Omental fat pad (tissue), 4 donors: ENCODE measurements at places on chromosomes 5 and 9.
A peak's percentile ranks its signal among the peaks of the same experiment; 100 is the strongest.

- no peak for DNase-seq
Measured at GRCh38 chr5:99398976-99399375, 470.2 kb upstream of the CHD1 start.

GRCh38 chr9:133201424-133202144 is 7.5 kb downstream of the OBP2B start:
- DNase-seq, result no peak

DNA sequence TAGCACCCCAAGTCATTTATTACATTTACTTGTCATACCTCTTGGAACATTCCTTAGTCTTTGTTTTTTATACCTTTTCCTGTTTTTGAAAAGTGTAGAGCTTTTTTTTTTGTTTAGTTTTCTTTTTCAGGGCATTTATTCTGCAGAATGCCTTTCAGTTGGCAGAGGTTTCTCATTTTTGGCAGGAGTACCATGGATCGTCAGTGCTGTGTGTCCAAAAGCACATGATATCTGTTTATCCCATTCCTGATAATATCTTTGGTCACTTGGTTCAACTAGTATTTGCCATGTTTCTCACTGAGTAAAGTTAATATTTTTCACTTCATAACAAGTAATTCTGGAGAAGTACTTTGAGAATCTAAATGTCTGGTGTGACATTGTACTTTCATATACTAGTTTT is 10.7 kb downstream of the OGN start:
- no peak for DNase-seq

- DNase-seq, result no peak
Measured at GRCh38 chr9:136907011-136907914, 20.9 kb downstream of the TRAF2 start.

- no peak for DNase-seq
Measured at GRCh38 chr9:137758067-137758466, 119.5 kb upstream of the CACNA1B start.

GRCh38 chr5:77333451-77334123 is 123.1 kb downstream of the PDE8B start:
- no peak for DNase-seq

DNA sequence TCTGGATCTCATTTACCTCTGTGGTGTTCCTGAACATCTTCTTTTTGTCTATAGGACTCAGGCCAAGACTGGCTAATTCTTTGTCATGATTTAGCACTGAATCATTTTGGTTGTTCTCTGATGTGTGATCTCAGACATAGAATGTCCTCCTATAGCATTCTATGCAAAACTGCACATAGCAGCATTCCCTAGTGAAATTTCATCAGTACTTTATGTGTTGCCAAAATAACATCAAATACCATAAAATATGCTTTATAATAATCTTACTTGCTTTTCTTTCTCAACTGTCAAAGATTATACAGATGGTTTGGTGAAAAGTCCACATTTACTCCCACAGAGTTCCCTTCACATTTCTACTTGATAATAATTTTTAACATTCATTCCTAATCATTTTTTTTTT is 115.7 kb upstream of the MPDZ start:
- no peak for DNase-seq

DNA sequence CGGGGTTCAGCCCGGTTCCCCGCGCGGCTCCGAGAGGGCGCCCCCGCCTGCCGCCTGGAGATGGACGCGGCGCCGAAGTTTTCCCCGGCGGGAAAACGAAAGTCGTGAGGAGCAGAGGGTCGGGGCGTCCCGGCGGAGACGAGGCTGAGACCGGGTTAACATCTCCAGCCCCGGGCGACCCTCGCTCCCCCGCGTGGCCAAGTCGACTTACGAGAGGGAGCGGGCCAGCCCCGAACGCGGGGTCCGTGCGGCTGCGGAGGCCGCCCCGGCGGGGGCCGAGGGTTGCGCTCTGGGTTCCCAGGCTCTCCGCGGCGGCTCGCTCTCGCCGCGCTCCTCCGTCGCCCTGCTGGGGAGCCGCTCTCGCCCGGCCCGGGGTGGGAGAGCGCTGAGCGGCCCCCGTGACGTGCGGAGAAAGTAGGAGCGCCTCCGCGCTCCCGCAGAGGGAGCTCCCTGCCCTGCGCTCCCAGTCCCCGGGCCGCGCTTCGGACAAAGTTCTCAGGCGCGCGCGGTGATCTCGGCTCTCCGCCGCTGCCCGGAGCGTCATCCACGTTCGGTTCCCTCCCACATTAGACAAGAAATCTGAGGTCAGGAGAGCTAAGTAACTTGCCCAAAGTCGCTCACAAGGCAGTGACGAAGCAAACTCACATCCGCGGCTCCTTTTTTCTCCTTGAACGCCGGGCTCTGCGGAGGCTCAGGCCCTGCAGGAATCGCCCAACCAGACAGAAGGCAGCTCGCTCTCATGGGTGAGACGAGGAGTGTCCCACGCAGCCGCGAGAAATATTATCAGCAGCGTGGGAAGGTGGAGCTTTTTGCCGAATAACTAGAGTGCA is 1.2 kb upstream of the GCNT4 start:
- no peak for DNase-seq

DNA sequence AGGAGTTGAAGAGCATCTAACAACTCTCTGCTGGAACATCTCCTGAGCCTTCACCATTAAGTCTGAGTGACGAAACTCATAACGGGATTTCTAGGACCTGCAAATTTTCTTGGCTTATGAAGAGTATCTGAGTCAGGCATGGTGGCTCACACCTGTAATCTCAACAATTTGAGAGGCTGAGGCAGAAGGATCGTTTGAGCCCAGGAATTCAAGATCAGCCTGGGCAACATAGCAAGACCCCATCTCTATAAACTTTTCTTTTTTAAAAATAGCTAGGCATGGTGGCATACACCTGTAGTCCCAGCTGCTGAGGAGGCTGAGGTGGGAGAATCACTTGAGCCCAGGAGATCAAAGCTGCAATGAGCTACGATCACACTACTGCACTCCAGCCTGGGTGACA is 48.8 kb downstream of the EPB41L4B start:
- no peak for DNase-seq

DNA sequence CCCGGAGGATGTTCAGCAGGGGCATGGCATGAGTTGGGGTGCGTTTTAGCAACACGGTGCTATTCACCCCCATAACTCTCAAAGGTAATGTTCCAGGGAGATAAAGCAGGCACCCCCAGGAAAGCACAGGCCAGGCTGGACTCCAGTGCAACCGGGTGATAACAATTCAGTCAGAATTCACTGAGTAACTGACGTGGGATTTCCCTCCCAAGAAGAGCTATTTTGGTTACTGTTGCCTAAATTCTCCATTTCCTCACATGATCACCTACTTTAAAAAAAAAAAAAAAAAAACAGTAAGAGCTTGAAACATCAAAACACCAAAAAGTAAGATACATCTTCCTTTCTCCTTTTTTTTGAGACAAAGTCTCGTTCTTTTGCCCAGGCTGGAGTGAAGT is 137.6 kb upstream of the WWC1 start:
- DNase-seq, result no peak

GRCh38 chr5:19928562-19929421 is 59.2 kb downstream of the CDH18 start:
- no peak for DNase-seq

GRCh38 chr9:107994648-107995047 is 505.1 kb upstream of the KLF4 start:
- DNase-seq, result no peak

DNA sequence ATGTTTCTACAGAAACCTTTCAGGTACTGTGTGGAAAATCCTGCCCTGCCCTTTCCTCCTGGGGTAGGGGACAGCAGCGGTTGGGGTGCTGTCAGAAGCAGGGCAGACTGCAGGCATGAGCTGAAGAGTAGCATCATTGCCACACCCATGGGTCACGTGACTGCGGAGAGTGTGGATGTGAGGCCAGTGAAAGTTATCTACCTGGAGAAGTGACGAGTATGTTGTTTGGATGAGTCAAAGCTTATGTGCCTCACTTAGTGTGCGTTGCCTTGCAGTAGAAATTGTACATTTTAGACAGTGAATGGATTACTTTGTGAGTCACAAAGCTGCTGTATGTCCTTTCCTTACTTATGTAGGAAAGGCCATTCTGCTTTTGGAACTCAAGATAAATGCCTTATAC is 21.7 kb upstream of the ACTBL2 start:
- DNase-seq, result no peak

DNA sequence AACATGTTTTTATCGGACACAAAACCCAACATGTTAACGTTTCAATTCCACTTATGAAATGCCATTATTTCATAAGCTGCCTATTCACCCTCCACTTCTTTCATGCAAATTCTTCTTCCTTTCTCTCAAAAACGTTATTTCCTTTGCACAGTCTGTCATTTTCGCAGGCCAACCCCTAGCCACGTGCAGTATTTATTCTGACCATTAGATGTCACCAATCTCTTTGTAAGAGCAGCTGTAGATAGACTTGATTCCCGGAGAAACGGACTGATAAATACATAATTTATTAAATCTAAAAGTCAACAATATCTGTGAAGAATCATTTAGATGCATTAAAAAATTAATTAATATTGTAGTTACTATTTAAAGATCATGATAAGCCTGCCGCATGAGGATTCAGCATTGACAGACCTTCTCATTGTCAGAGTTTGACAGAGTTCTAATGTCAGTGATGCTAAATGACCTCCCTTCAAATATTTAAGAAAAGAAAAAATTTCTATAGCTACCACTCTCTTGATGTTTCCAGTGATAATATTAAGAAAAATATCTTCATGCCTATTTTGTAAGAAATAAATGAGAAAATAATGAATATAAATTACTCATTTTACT is 933.6 kb downstream of the CDH12 start:
- no peak for DNase-seq

GRCh38 chr5:179485845-179486575 is 64.3 kb upstream of the RUFY1 start:
- DNase-seq, result no peak

GRCh38 chr9:13186091-13186490 is 93.4 kb downstream of the MPDZ start:
- DNase-seq, result no peak

DNA sequence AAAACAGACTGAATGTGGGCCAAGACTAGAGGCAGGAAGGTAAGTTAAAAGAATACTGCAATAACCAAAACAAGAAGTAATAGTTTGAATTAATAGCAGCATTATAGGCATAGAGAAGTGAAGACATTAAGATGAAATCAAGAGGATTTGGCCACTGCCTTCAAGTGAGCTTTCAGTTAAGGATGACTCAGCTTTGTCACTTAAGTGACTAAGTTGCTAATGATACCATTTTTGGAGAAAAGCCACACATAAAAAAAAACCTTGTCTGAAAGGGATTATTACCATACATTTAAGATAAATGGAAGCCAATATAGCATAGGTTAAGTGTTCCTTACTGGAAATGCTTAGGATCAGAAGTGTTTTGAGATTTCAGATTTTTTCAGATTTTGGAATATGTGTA is 57.0 kb downstream of the ECPAS start:
- no peak for DNase-seq

- DNase-seq, result peak; percentile 36
Measured at GRCh38 chr9:69180670-69181069, 6.6 kb downstream of the TJP2 start.
